RCC 7860 (cell line): ENCODE measurements at places on chromosomes 13 and 19.

GRCh38 chr19:58010507-58010906 is 7.9 kb upstream of the ZNF606 start:
- no peak for DNase-seq

GRCh38 chr19:52345162-52345561 is 9.1 kb downstream of the ZNF610 start:
- DNase-seq: no peak

DNA sequence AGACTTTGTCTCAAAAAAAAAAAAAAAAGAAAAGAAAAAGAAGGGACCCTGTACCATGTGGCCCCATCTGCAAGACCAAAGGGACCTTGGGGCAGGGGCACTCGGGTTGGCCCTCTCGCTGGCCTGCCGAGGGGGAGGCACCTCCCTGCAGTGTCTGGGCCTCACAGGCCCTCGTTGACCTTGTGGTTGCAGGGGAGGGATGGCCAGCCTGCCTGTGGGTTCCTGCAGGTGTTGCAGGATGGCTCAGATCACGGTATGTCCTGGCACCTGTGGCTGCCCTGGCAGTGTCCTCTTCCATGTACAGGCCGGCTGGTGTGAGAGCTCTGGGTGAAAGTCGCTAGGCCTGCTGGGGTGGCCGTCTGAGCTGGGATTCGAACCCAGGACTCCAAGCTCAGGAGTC is 4.7 kb upstream of the PGLS start:
- no peak for DNase-seq

DNA sequence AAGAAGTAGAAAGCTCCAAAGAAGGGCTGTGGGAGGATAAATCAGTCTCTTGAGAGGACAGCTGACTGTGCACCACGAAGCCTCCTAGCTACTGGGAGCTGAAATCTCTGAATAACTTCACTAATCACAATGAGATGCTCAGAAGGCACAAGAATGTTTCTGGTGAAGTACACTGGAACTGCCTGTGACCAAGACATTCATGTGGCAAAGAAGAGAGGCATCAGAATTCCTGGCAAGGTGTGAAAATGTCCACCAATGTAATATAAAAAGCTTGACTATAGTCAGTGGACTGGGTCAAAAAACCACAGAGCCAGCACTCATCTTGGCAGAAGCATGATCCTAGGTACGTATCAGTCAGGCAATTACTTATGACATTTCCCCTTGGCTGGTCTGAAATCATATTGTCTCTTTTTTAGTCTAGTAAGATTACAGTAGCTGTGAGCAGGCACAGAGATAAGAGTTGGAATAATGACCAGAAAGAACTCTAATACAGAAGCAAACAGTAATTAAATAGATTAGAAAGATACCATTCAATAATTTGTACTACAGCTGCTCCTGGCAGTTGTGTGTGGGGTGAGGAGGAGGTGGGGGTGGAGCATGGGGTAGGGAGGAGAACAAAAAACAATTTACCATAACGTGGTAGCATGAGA is 434.7 kb downstream of the DIAPH3 start:
- no peak for DNase-seq
